ENCODE measurements at places on chromosomes 2 and 18.

GRCh38 chr2:54783349-54783748 lies 59.9 kb downstream of the EML6 start:
- no peaks in the 10 kb centered on the region for H3K27me3 ChIP-seq
- H3K4me3 ChIP-seq, result no peak overlapping the region
- DNase-seq, result no peak
- H3K4me1 ChIP-seq, result peaks cover 11% of the 10 kb centered on the region

GRCh38 chr2:114406347-114406746 lies 36.1 kb upstream of the DPP10 start:
- H3K36me3 ChIP-seq, result no peaks in the 10 kb centered on the region
- no peaks in the 10 kb centered on the region for H3K27me3 ChIP-seq
- no peak overlapping the region for H3K4me3 ChIP-seq

DNA sequence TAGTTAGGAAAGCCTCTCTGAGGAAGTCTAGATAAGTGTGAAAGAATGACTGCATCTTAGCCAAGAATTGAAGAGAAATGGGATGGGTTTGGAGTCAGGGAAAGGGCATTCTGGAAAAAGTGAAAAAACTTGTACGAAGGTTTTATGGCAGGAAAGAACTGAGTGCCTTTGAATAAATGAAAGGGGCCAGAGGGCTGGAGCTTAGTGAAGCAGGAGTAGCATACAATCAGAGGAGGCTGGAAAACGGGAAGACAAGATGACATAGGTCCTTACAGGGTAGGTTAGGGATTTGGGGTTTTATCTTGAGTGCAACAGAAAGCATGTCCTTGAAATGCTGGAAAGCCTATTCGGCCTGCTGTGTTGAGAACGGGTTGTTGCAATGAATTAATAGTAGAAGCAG lies 152.6 kb upstream of the RND3 start:
- no peak overlapping the region for H3K27ac ChIP-seq
- no peak overlapping the region for H3K4me3 ChIP-seq
- DNase-seq, result no peak
- no peaks in the 10 kb centered on the region for H3K27me3 ChIP-seq
- H3K4me1 ChIP-seq, result no peaks in the 10 kb centered on the region

DNA sequence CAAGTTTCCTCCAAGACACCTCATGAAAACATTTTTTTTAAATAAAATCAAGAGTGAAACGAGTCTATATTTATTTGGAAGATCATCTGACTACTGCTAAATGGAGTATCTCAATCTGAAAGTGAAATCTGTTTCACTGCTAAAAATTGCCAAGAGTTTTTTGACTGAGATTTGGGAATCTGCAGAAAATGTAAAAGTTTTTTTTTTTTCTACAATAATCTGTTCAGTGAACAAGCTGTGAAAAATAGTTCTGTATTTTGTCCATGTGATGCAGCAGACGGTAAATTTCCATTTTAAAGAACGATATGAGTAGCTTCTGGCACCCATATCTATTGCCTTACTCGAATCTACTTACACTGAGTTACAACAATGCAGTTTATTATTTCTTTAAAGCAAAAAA lies 519.7 kb downstream of the PLCL1 start:
- no peaks in the 10 kb centered on the region for H3K36me3 ChIP-seq
- H3K27ac ChIP-seq, result no peak overlapping the region
- peaks cover 12% of the 10 kb centered on the region for H3K27me3 ChIP-seq
- H3K4me3 ChIP-seq, result no peak overlapping the region

- DNase-seq, result no peak
- no peaks in the 10 kb centered on the region for H3K4me1 ChIP-seq
- H3K27ac ChIP-seq, result no peak overlapping the region
- no peak overlapping the region for H3K4me3 ChIP-seq
- peaks cover 5% of the 10 kb centered on the region for H3K36me3 ChIP-seq
- H3K27me3 ChIP-seq, result no peaks in the 10 kb centered on the region
These were observed 124.2 kb downstream of the FSIP2 start for GRCh38 chr2:185862657-185863398.

DNA sequence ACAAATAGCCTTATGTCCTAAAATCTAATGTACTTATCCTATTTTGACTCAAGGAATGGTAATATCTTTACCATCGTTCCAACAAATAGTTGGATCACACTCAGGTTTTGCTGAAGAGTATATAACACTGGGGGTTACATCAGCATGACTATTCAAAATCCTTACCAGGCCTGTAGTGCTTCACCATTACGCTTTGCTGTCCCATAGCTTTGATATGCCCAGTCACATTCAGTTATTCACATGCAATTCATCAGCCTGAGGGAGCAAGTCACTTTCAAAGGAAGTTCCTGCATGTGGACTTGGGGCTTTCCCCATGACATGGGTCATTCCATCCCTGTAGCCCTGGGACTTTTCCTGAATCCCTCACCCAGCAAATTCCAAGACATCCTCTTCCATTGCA lies 39.6 kb downstream of the FTCDNL1 start:
- no peaks in the 10 kb centered on the region for H3K4me1 ChIP-seq
- no peaks in the 10 kb centered on the region for H3K36me3 ChIP-seq
- no peak for DNase-seq
- H3K27ac ChIP-seq, result no peak overlapping the region
- no peak overlapping the region for H3K4me3 ChIP-seq

- peak overlapping the region; percentile 74 for H3K27ac ChIP-seq
- no peak for DNase-seq
These were observed 1.3 kb upstream of the SMAD2 start for GRCh38 chr18:47931718-47932103.

- H3K27me3 ChIP-seq, result no peaks in the 10 kb centered on the region
- H3K4me3 ChIP-seq, result peak overlapping the region; percentile 84
- H3K36me3 ChIP-seq, result no peaks in the 10 kb centered on the region
- peaks cover 81% of the 10 kb centered on the region for H3K4me1 ChIP-seq
- DNase-seq, result peak; percentile 95
These were observed 46.0 kb downstream of the LRRFIP1 start for GRCh38 chr2:237673130-237674001.

GRCh38 chr18:55672574-55673361 lies 84.8 kb upstream of the TCF4 start:
- DNase-seq, result no peak
- H3K4me3 ChIP-seq, result no peak overlapping the region
- no peaks in the 10 kb centered on the region for H3K4me1 ChIP-seq
- H3K27ac ChIP-seq, result no peak overlapping the region

DNA sequence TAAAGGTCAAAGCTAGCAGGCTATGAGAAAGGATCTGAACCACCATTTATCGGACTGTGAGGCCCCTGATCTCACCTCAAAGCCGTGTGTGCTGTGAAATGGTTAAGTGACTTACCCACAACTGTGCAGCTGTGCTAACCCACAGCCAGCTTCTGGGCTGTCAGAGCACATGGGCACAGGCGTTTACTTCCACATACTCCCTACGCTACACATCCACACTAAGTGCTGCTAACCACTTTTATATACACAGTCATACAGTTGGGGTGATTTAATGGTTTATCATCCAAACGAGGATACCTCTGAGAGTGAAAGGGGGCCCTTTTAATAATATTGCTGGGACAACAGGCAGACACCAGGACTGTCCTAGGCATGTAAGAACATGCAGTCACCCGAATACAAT lies 37.3 kb downstream of the CYRIA start:
- no peaks in the 10 kb centered on the region for H3K27me3 ChIP-seq
- no peaks in the 10 kb centered on the region for H3K36me3 ChIP-seq
- H3K27ac ChIP-seq, result no peak overlapping the region

GRCh38 chr2:241315879-241316631 lies at the start of gene SEPTIN2:
SEPTIN2 (plus strand) TSS chr2:241315925; CDS start chr2:241324233, 8,308 bp downstream.
- H3K27ac ChIP-seq, result peak within 1 kb of the TSS; percentile 100
- H3K4me1 ChIP-seq, result peaks cover 75% of the 10 kb centered on the region
- peak within 1 kb of the TSS; percentile 100 for H3K4me3 ChIP-seq
- peak; percentile 81 for DNase-seq
- no peaks in the 10 kb centered on the region for H3K27me3 ChIP-seq

GRCh38 chr2:152791979-152792378 lies 73.6 kb downstream of the ARL6IP6 start:
- H3K4me1 ChIP-seq, result no peaks in the 10 kb centered on the region
- no peak for DNase-seq

DNA sequence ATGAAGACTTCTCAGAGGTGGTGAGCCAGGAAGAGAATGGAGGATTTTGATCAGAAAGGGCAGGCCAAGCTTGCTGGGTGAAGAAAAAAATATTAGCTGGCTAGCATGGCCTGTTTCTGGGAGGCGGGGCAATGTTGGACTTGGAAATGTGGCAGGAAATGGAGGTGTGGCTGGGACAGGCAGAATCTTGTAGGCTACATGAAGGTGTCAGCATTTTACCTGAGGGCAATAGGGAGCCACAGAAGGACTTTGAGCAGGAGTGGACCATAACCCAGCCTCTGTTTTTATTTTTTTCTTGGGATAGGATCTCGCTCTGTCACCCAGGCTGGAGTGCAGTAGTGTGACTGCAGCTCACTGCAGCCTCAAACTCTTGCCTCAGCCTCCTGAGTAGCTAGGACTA lies 31.7 kb downstream of the EMX1 start:
- H3K4me1 ChIP-seq, result no peaks in the 10 kb centered on the region
- peaks cover 9% of the 10 kb centered on the region for H3K36me3 ChIP-seq
- no peak for DNase-seq
- no peaks in the 10 kb centered on the region for H3K27me3 ChIP-seq
- H3K4me3 ChIP-seq, result no peak overlapping the region

GRCh38 chr2:200829258-200829655 lies 17.5 kb downstream of the BZW1 start:
- no peak for DNase-seq
- H3K4me3 ChIP-seq, result no peak overlapping the region
- no peaks in the 10 kb centered on the region for H3K27me3 ChIP-seq
- no peaks in the 10 kb centered on the region for H3K36me3 ChIP-seq
- H3K4me1 ChIP-seq, result no peaks in the 10 kb centered on the region

GRCh38 chr18:9612215-9612830 lies 2.0 kb downstream of the PPP4R1 start:
- H3K4me3 ChIP-seq, result peak overlapping the region; percentile 62
- H3K36me3 ChIP-seq, result no peaks in the 10 kb centered on the region
- peak overlapping the region; percentile 85 for H3K27ac ChIP-seq
- H3K27me3 ChIP-seq, result no peaks in the 10 kb centered on the region

GRCh38 chr2:163552758-163553157 lies 183.1 kb downstream of the FIGN start:
- no peak overlapping the region for H3K4me3 ChIP-seq
- H3K4me1 ChIP-seq, result no peaks in the 10 kb centered on the region
- H3K27me3 ChIP-seq, result no peaks in the 10 kb centered on the region

GRCh38 chr2:234536178-234536965 lies 39.5 kb upstream of the ARL4C start:
- no peaks in the 10 kb centered on the region for H3K36me3 ChIP-seq
- H3K27me3 ChIP-seq, result peaks cover 22% of the 10 kb centered on the region
- no peaks in the 10 kb centered on the region for H3K4me1 ChIP-seq

- H3K36me3 ChIP-seq, result no peaks in the 10 kb centered on the region
- peaks cover 3% of the 10 kb centered on the region for H3K4me1 ChIP-seq
- no peak overlapping the region for H3K4me3 ChIP-seq
These were observed 11.4 kb downstream of the REG1A start for GRCh38 chr2:79131687-79132086.

DNA sequence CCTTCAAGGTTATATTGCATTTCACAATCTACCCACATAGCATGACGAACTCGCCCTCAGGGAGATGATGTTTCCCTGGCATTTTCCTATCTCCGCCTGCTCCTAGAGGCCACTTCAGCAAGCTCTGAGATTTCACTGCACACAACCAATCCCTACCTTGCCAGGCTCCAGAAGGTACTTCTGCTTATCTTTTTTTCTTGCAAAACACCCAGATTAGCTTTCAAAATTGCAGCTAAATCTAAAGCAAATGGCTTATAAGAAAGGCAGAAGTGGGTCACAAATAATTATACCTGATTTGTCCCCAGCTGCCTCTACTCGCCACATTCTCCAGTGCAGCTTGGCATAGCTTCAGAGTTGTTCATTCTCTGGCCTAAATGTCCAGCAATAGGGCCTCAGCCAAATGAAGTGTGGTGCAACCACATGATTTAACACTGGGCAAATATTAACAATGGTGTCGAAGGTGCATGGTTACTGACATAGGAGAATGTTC lies 32.4 kb upstream of the MRPL19 start:
- DNase-seq, result no peak
- no peak overlapping the region for H3K27ac ChIP-seq
- H3K4me1 ChIP-seq, result no peaks in the 10 kb centered on the region
- H3K27me3 ChIP-seq, result peaks cover 56% of the 10 kb centered on the region
- H3K36me3 ChIP-seq, result no peaks in the 10 kb centered on the region
- H3K4me3 ChIP-seq, result no peak overlapping the region

DNA sequence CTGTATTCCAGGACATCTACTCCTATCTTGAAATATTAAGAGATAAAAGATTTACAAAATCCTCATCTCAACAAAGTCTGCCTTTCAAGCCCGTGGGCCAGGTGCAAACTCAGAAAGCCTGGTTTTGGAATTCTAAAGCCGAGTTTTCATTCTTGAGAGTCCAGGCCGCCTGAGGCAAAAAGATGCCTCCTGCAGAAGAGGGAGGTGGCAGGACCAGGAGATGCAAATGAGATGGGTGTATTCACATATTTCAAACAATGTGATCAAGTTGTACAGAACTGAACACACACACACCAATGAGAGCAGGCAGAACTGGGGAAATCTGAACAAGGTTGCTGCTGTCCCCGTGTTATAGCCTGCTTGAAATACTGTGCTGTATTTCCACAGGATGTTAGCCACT lies 7.7 kb upstream of the HS6ST1 start:
- no peak overlapping the region for H3K4me3 ChIP-seq
- no peak for DNase-seq
- peaks cover 1% of the 10 kb centered on the region for H3K36me3 ChIP-seq
- H3K27ac ChIP-seq, result no peak overlapping the region
- H3K27me3 ChIP-seq, result no peaks in the 10 kb centered on the region

- no peak overlapping the region for H3K4me3 ChIP-seq
- H3K36me3 ChIP-seq, result no peaks in the 10 kb centered on the region
- H3K27ac ChIP-seq, result no peak overlapping the region
- no peak for DNase-seq
- peaks cover 26% of the 10 kb centered on the region for H3K27me3 ChIP-seq
- no peaks in the 10 kb centered on the region for H3K4me1 ChIP-seq
These were observed 26.8 kb upstream of the E2F6 start for GRCh38 chr2:11492720-11493119.

GRCh38 chr2:45895241-45895861 lies 243.9 kb downstream of the PRKCE start:
- H3K4me3 ChIP-seq, result no peak overlapping the region
- H3K27ac ChIP-seq, result peak overlapping the region; percentile 18
- no peaks in the 10 kb centered on the region for H3K36me3 ChIP-seq

DNA sequence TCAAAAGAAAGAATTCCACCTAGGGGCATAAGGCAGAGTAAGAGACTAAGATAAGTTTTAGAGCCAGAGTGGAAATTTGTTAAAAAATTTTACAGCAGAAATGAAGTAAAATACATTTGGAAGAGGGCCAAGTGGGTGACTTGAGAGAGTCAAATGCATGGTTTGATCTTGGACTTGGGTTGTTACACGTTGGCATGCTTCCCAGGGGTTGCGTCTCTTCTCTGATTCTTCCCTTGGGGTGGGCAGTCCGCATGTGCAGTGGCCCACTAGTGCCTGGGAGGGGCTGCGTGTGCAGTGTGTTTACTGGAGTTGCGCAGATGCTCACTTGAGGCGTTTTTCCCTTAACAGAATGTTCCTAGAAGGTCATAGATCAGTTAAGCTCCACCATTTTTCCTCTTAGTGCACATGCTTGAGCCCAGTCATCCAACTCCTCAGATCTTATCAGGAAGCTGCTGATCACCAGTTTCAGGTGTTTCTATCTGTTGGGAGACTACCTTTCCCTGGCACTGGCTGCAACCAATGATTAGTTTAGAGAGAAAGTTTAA lies 13.1 kb downstream of the SEH1L start:
- H3K27ac ChIP-seq, result peak overlapping the region; percentile 12
- H3K4me1 ChIP-seq, result peaks cover 7% of the 10 kb centered on the region
- H3K36me3 ChIP-seq, result peaks cover 7% of the 10 kb centered on the region
- no peak for DNase-seq
- no peak overlapping the region for H3K4me3 ChIP-seq
- H3K27me3 ChIP-seq, result no peaks in the 10 kb centered on the region

Data from naive B cell (primary cell).